Left ventricle myocardium inferior (tissue), 1 donor: ENCODE measurements at places on chromosomes 16 and 17. TPM values are rescaled to one million over a fixed set of nuclear protein-coding genes. Genes with fewer than 3 reads are reported as not detected.

PABPN1L gene
- not detected for total RNA-seq

DNA sequence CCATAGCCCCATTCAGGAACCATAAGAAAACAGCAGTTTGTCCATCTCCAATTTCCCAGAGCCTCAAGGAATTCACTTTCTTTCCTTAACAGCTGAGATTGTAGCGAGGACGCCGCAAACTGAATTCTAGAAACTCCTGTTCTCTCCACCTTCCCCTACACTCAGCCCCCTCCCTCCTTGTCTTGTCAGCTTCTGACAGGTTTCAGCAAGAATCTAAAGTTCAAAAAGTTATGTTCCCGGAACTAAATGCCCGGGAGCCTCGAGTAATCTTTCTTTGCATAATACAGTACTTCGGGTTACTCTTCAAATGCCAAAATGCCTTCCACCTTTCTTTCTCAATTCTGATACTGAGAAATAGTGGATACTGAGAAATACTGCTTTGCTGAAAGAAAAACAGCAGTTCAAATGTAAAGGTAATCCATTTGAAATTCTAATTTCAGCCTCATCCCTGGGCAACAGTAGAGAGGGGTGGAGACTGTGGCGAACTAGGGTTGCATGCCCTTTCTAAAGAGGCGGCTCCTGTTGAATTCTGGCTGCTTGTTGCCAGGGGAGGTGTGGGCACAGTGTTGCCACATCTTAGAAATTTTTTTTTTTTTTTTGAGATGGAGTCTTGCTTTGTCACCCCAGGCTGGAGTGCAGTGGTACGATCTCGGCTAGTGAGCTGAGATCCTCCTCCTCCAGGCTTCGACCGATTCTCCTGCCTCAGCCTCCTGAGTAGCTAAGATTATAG lies 63.5 kb upstream of the USP7 start:
- no peaks in the 10 kb centered on the region for H3K36me3 ChIP-seq
- H3K4me1 ChIP-seq: no peaks in the 10 kb centered on the region
- no peak overlapping the region for H3K4me3 ChIP-seq
- H3K27ac ChIP-seq: no peak overlapping the region

- H3K27ac ChIP-seq: no peak overlapping the region
- H3K27me3 ChIP-seq: peaks cover 90% of the 10 kb centered on the region
- H3K36me3 ChIP-seq: no peaks in the 10 kb centered on the region
These were observed 14.5 kb upstream of the KRTAP9-2 start for GRCh38 chr17:41211845-41212466.

- peaks cover 26% of the 10 kb centered on the region for H3K36me3 ChIP-seq
- no peaks in the 10 kb centered on the region for H3K27me3 ChIP-seq
- DNase-seq: no peak
- H3K4me1 ChIP-seq: peaks cover 67% of the 10 kb centered on the region
- H3K27ac ChIP-seq: peak within 1 kb of the TSS; percentile 99
These were observed at the start of gene ARHGDIA for GRCh38 chr17:81870981-81871386. TSS of gene ARHGDIA (minus strand) at chr17:81871337. CDS start at chr17:81869930, 1,407 bp downstream.

DNA sequence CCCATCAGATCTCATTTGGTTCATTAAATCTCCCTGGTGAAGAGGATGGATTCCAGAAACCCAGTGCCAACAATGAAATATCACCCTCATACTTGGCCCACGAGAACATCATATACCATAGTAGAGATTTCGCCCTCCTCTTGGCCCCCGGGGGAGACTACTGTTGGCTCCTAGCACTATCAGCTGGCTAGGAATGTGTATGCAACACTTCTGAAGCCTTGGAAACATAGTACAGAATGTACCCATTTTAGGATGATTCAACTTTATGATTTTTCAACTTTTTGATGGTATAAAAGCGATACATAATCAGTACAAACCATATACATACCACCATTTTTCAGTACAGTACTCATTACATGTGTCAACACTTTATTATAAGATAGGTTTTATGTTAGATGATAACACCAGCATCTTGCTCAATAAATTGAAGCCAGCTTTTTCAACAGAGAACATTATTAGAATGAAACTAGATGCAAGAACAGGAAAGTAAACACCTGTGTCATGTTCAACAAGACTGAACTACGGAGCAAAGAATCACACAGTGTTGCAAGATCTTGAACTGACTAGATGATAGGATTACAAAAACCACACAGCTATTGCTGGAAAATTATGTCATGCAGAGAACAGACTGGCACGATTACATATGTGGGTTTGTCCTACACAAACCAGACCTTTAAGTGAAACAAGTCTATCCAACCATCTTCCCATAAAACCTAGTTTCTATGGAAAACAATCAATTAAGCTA lies 17.2 kb downstream of the RSL1D1 start:
- no peak for DNase-seq
- H3K27ac ChIP-seq: no peak overlapping the region
- peaks cover 30% of the 10 kb centered on the region for H3K36me3 ChIP-seq
- no peaks in the 10 kb centered on the region for H3K27me3 ChIP-seq

CORO1A gene
- 7.7 TPM for total RNA-seq

DNA sequence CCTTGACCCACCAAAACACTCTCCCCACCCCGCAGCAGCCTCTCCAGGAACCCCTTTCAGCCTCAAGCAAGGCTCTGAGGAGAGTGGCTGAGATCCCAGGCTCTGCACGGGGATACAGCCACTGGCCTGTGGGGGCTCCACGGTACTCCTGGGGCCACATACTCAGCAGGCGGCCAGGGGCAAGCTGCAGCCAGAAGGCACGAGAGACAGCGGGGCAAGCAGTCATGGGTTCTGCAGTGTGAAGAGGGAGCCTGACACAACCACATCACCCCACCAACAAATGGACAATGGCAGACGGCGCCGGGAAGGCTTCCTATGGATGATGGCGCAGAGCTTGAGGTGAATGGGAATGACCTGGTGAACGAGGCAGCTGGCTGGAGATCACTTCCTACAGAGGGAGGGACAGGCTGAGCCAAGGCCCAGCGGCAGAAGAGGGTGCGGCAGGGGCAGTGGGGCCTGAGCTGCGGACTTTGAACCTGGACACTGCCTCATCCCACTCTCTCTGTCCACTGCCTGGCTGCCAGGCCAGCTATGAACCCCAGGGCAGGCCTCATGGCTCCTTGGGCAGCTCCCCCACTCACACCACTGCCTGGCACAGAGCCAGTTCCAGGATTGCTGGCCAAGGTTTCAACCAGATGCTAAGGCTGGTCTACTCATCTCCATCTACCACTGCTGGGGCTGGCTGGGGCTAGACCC lies 10.8 kb upstream of the BCAR1 start:
- H3K4me1 ChIP-seq: peaks cover 96% of the 10 kb centered on the region
- peak overlapping the region; percentile 98 for H3K27ac ChIP-seq
- H3K27me3 ChIP-seq: no peaks in the 10 kb centered on the region
- DNase-seq: peak; percentile 36
- no peaks in the 10 kb centered on the region for H3K36me3 ChIP-seq

ALG1 gene
- 7.3 TPM for total RNA-seq
